ENCODE measurements at places on chromosomes 7 and 10. TPM values are rescaled to one million over a fixed set of nuclear protein-coding genes. Genes with fewer than 3 reads are reported as not detected.

- no peaks in the 10 kb centered on the region for H3K36me3 ChIP-seq
- no peaks in the 10 kb centered on the region for H3K4me1 ChIP-seq
- DNase-seq = no peak
- no peaks in the 10 kb centered on the region for H3K27me3 ChIP-seq
Observed at GRCh38 chr7:79936281-79936983, 198.2 kb upstream of the GNAI1 start.

DNA sequence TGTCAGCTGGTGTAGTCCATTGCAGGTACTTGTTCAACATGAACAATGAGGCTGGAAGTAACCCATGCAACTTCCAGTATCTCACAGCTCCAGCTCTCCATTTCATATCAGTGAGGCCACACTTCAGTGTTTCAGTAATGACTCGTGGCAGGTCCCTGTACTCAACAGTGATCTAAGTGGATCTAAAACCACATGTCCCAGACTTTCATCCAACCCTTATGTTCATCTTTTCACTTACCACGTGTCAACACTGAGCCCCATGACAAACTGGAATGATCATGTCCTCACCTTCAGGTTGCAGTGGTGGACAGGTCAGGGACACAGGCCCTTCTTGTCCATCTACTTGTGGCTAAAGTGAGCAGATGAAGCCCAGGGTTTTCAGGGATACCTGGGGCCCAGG is 155.0 kb upstream of the GRB10 start:
- no peak for DNase-seq
- no peaks in the 10 kb centered on the region for H3K36me3 ChIP-seq
- no peaks in the 10 kb centered on the region for H3K4me1 ChIP-seq
- H3K27ac ChIP-seq = no peak overlapping the region

- H3K27ac ChIP-seq = no peak overlapping the region
- peaks cover 22% of the 10 kb centered on the region for H3K4me1 ChIP-seq
- H3K27me3 ChIP-seq = no peaks in the 10 kb centered on the region
- no peak for DNase-seq
Observed at GRCh38 chr10:44967616-44968015, 8.0 kb downstream of the RASSF4 start.

DNA sequence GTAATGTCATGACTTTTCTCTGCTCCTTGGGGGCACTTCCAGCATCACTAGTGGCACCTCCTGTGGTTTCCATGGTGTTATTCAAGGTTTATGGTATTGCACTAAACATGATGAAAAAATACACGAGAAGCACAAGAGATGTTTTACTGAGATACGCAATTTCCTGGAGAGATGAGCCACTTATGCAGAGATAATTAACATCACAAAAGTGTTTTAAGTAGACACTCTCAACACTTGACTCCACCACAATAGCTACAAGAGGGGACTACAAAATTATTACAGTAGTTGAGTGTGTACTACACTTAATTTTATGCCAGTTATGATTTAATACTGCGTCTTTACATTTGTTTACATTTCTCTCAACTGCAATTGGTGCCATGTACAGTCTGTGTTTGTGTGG is 906.7 kb downstream of the DNAJB9 start:
- no peaks in the 10 kb centered on the region for H3K4me1 ChIP-seq
- H3K36me3 ChIP-seq = no peaks in the 10 kb centered on the region
- no peaks in the 10 kb centered on the region for H3K27me3 ChIP-seq

- H3K4me3 ChIP-seq = no peak overlapping the region
- no peaks in the 10 kb centered on the region for H3K27me3 ChIP-seq
- H3K27ac ChIP-seq = peak overlapping the region; percentile 59
- DNase-seq = peak; percentile 91
- peaks cover 22% of the 10 kb centered on the region for H3K4me1 ChIP-seq
Observed at GRCh38 chr10:93999401-93999851, 5.7 kb downstream of the PLCE1 start.

DNA sequence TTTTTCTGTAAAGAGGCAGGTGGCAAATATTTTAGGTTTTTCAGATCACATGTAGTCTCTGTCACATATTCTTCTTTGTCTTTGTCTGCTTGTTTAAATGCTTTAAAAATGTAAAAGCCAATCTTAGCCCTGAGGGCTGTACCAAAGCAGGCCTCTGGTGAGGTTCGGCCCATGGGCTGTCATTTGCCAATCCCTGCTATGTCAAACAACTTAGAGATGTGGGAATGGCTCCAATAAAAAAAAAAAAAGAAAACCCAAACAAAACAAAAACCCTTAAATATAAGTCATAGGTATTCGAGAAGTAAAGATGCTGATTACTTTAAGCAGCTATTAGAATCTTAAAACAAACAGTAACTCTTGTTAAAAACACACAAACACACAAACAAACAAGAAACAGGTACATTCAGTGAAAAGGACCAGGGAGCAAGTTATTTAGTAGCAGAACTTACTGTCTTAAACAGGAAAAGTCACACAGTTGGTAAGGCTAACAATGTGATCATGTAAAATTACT is 61.4 kb upstream of the NAMPT start:
- no peaks in the 10 kb centered on the region for H3K27me3 ChIP-seq
- H3K36me3 ChIP-seq = no peaks in the 10 kb centered on the region
- H3K4me1 ChIP-seq = peaks cover 17% of the 10 kb centered on the region
- H3K4me3 ChIP-seq = no peak overlapping the region

GRCh38 chr7:12431886-12432556 is 28.4 kb upstream of the VWDE start:
- H3K4me1 ChIP-seq = no peaks in the 10 kb centered on the region
- no peak for DNase-seq
- H3K4me3 ChIP-seq = no peak overlapping the region
- H3K27me3 ChIP-seq = no peaks in the 10 kb centered on the region

Gene MEOX2
- total RNA-seq = not detected

Gene SHTN1
- total RNA-seq = 25.3 TPM
